Hippocampal formation (tissue), 2 donors: ENCODE measurements at places on chromosomes 16 and 17.

DNA sequence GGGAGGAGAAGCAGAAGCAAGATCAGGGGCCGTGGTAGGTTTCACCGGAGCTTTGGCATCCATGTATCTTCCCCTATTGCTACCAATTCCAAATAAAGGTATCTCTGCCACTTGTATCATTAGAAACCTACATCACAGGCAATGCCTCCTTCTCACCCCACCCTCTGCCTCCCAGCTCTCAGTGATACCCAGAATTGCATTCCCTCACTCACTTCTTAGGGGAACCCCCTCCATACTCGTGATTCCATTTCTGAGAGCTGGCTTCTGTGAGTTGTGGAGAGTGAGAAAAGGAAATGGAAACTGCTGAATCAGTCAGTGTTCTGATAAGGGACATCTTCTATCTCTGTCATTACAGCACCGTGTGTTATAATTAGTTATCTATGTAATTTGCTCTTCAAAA is 2.3 kb upstream of the CCL3 start:
- DNase-seq: no peak

GRCh38 chr16:4290236-4290830 is 17.5 kb upstream of the TFAP4 start:
- no peak for DNase-seq

GRCh38 chr17:63446753-63447470 is 806 bp upstream of the CYB561 start:
- no peak for DNase-seq

DNA sequence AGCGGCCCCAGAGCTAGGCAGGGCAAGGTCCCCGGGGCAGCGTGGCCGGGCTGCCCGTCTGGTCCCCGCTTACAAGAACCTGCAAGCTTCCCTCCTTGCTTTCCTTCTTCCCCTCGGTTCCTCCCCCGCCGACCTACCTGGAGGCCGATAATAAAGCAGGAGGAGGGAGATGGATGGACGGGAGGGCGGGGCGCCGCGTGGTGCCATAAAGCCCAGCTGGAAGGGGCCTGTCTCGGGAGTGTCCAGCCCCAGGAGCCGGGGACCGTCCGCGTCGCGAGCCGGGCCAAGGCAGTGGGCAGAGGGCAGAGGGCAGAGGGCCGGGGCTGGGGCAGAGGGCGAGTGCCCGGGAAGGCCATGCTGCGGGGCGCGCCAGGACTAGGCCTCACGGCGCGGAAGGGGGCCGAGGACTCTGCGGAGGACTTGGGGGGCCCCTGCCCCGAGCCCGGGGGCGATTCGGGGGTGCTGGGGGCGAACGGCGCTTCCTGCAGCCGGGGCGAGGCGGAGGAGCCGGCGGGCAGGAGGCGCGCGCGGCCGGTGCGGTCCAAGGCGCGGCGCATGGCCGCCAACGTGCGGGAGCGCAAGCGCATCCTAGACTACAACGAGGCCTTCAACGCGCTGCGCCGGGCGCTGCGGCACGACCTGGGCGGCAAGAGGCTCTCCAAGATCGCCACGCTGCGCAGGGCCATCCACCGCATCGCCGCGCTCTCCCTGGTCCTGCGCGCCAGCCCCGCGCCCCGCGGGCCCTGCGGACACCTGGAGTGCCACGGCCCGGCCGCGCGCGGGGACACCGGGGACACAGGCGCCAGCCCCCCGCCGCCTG is at the start of gene BHLHA9:
TSS of gene BHLHA9 (plus strand) at position 235 of the 820 bp plus-strand sequence. CDS start at position 355, 120 bp downstream.
- DNase-seq: no peak

DNA sequence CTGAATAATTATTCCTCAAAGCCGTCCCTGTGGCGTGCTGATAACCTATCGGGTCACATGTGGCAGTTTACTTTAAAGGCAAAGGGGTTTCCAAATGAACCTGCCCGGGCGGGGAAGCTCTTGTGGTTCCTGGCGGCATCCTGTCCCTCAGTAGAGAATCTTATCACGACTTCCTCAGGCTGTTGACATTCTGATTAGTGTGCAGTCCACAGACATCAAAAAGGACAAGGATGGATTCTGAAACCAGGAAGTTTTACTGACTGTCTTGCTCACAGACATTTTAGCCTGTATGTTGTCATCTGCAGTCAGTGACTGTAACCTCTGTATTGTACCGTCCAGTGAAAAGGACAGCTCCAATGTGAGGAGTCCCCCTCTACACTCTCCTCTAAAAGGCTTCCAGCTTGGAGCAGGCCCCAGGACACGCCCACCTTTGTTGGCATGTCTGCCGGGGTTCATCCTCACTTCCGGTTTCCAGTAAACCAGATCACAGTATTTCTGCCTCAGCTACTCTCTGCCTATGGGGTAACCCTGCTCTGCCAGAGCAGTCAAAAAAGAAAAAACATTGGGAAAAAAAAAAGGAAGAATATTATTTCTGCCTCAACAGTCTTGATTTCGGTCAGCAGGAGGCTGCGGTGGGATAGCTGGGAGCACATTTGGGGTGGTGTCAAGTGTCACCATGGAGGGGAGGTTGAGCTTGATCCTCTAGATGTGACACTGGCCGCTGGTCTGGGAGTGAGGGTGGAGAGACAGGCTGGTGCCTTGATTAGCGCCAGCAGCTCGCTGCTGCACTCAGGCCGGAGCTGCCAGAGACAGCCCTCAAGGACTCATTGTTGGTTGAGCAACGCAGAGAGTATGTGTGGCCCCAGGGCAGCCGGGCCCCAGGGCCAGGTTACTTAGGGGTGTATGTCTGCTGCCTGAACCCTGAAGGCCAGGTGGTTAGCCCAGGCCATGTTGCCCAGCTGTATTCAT is 89.0 kb upstream of the DNAH17 start:
- no peak for DNase-seq

- DNase-seq: no peak
These were observed 104.1 kb downstream of the BMERB1 start for GRCh38 chr16:15538507-15538906.

DNA sequence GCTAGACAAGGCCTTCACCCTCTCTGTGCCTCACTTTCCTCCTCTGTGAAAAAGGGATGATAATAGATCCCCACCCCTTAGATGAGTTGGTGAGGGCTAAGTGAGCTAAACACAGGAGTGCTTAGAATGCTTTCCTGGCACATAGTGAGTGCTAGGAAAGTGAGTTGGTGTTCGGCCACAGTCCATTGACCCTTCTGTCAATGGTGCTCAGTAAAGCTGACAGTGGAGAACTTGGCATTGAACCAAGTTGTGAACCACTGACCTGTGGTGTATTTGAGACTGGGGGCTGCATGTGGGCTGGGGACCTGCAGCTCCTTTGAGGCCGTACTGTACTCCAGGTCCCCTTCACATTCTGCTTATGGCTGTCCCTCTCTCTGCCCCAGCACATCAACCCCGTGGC is 4.8 kb downstream of the PLK1 start:
- DNase-seq: no peak

DNA sequence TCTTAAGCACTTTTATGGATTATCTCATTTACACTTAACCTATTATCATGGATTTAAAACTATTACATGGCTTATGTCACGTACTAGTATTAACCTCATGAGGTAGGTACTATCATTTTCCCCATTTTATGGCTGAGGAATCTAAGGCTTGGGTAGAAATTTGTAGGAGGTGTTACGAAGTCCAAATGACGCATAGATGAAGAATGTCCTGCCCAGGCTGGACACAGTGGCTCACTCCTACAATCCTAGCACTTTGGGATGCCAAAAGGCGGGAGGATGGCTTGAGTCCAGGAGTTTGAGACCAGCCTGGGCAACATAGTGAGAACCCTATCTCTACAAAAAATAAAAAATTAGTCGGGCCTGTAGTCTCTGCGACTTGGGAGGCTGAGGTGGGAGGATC is 4.8 kb upstream of the C1QL1 start:
- no peak for DNase-seq

DNA sequence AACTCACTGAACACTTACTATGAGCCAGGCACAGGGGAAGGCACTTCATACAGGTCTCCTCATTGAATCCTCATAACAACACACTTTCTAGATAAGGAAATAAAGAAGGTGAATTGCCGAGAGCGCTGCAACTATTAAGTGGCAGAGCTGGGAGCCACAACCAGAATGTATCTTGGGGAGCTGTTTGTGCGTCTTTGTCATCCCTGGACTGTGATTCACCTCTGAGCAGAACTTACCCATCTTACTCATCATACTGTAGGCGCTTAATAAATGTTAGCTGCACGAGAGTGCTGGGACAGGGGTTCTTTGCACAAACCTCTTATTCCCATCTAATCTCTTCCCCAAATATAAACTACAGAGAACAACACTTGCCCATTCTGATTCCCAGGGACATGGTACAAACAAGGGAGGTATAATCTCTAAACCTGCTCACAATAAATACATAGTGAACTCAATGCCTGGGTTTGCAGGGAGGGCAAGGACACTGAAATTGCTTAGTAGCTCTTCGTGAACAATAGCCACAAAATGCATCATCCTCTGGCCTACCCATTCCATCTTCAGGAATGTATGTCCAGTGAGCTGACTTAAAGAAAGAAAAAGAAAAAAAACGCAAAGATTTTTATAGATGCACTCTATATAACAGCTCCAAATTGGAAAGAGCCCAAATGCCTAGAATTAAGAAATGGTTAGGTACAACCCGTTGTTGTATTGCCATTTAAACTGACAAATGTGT is 43.0 kb downstream of the MYO18A start:
- DNase-seq: no peak

DNA sequence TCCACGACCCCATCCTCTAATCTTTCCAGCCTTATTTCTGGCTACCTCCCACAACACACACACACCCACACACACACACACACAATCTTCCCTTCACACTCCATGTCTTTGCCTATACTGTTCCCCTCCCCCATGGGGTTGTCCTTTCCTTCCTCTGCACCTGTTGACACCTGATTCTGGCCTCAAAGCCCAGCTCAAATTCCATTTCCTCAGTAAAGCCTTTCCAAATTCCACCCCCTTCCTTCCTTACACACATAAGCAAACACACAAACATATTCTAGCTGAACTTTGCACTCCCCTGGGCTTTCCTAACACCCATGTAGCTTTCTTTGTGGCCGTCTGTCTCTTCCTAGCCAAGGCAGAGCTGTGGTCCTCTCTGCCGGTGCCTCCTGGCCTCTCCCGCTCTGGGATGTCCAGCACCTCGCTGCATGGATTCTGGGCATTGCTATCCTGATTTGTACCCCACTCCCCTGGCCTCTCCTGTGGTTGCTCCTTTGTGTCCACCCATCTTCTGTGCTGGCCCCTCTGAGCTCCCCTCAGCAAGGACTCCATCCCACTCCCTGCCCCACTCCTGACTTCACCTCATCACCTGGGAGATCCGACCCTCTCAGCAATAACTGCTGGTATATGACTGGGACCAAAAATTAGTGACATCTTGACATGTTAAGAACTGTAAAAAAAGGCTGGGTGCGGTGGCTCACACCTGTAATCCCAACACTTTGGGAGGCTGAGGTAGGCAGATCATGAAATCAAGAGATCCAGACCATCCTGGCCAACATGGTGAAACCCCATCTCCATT is 8.4 kb upstream of the SRCIN1 start:
- no peak for DNase-seq

- no peak for DNase-seq
These were observed 10.0 kb downstream of the RGS11 start for GRCh38 chr16:265711-266110.

GRCh38 chr17:70834039-70834438 is 664.7 kb downstream of the KCNJ2 start:
- DNase-seq: no peak

DNA sequence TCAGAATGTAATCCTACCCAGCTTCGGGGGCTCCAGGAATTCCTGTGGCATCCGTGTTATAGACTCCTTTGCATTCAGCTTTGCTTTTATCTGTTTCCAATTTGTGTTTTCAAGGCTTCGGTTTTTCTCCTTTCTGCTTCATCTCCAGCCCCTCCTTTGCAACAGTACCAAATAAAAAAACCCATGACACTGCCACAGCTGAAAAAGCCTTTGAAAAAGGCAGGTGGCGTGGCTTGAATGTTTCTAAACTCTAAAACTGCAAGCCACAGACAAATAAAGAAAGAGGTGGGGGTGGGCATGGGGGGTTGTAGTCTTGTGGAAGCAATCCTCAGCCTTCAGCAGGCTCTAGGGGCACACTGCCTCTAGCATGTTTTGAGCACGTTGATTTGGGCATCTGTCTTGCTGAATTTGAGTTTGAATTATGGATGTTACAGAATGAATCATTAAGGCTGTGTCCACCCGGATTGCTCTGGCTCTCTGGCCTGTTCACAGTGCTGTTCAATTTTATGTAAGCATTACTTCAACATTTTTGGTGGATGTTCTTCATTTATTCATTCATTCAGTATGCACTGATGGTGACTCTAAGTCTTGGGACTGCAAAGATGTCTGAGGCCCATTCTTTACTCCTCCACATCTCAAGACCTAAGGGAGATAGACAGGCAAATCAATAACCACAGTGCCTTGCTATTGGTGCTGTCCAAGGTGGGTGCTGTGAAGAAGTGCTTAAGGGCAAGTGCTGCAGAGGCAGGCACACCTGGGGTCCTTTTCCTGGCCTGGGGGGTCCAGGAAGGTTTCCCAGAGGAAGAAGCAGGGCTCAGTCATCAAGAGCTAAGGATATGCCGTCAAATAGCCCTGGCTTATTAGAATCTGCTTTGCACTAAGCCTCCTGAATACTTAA is 77.4 kb downstream of the CDH13 start:
- DNase-seq: no peak

- DNase-seq: no peak
These were observed 16.5 kb downstream of the CHMP6 start for GRCh38 chr17:81008140-81008539.

- DNase-seq: peak; percentile 46
These were observed at the start of gene PLLP for GRCh38 chr16:57284209-57284951. PLLP (minus strand) TSS chr16:57284672; CDS start chr16:57284540, 132 bp downstream.

GRCh38 chr17:50634915-50635731 is 442 bp downstream of the ABCC3 start:
- no peak for DNase-seq

DNA sequence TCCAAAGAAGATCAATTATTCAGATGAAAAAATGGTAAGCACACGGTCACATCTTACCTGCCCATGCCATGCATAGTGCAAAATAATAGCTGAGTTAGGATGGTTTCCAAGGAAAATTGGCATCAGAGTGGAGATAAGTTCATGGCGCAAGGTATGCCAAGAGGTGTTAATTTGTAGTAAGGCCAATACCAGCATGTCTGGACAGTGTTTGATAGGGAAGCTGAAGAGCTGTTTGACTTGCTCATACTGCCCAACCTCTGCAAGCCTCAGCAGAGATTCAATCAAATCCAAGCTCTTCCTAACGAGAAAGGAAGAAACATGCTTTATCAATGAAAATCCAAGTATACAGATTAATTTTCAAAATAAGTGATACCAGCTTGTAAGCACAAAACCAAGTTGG is 51.0 kb downstream of the CNOT1 start:
- DNase-seq: no peak

- DNase-seq: no peak
These were observed 45.0 kb downstream of the SRCIN1 start for GRCh38 chr17:38560503-38561318.

DNA sequence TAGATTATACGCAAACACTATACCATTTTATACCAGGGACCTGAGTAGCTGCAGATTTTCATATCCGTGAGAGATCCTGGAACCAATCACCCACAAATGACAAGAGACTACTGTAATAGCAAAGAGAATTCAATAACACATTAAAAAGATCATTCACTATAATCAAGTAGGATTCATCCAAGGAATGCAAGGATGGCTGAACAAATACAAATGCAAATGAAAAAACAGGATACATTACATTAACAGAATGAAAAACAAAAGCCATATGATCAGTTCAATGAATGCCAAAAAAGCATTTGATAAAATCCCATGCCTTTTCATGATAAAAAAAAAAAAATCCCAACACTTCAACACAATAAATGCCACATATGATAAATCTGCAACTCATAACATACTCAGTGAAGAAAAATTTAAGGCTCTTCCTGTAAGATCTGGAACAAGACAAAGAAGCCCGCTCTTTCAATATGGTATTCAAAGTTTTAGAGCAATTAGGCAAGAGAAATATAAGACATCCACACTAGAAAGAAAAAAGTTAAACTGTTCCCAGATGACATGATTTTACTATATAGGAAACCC is 29.0 kb downstream of the N4BP1 start:
- DNase-seq: no peak
